ENCODE measurements at places on chromosomes 13 and 19.

GRCh38 chr19:18896421-18896841, 473 bp upstream of the CERS1 start:
- DNase-seq: no peak

- no peak for DNase-seq
Observed at GRCh38 chr13:41315443-41316047, 4.5 kb downstream of the NAA16 start.

GRCh38 chr13:107884564-107884963, 330.8 kb downstream of the LIG4 start:
- DNase-seq: no peak

DNA sequence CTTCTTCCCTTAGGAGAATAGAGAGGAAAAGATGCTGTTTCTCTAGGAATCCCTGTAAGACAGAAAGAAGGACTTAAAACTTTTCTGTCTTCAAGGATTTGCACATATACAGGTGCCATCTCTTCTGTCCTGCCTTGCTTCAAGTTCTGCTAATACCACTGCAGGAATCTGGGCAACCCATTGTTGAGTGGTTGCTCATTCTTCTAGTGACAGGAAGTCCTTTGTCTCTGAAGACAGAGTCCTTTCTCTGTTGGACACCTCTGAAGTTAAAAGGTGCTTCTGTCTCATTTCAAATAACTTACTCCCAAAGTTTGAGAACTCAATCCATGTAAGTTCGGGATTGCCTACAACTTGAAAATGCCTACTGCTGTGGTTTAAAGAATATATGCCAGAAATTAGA, 114.4 kb upstream of the TMTC4 start:
- no peak for DNase-seq

DNA sequence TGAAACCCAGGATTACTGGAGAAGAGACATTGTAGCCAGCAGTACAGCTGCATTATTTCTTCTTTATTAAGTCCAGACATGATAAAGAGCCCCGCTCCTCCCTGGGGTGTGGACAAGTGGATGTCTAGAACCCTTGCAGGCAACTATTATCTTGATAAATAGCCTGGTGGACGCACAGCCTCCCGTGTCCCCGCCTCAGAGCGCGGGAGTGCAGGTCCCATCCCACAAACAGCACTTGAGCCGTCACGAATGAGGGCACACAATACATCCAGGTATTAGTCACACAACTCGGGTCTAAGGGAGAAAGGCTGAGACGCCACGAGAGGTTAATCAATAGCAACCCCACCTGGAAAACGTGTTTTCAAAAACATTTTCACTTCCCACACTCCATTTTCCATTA, 213.2 kb upstream of the SOX1 start:
- no peak for DNase-seq

- DNase-seq: no peak
Observed at GRCh38 chr13:29583073-29583785, 12.3 kb downstream of the SLC7A1 start.

GRCh38 chr13:41458187-41458760, 924 bp downstream of the RGCC start:
- DNase-seq: peak; percentile 22

GRCh38 chr13:26219726-26220125, 2.4 kb downstream of the RNF6 start:
- no peak for DNase-seq

GRCh38 chr13:34808649-34809048, 133.4 kb upstream of the NBEA start:
- DNase-seq: no peak

GRCh38 chr13:23460921-23461320, 27.4 kb upstream of the SACS start:
- DNase-seq: no peak

GRCh38 chr13:30744056-30744680, 8.8 kb downstream of the ALOX5AP start:
- DNase-seq: peak; percentile 68

DNA sequence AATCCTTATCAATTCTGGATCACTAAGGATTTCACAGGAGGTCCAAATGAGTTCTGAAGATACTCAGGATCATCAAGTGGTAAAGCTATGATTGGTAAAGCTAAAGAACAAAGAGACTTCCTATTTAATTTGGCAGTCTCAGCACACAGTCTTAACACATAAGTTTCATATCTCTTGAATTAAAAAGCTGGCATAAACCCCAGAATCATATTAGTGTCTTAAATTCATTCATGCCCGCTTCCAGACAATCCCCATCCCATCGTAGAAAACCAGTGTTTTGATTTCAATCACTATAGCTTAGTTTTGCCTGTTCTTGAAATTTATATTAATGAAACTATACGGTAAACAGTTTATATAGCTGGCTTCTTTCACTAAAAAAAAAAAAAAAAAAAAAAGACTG, 278.7 kb downstream of the DIAPH3 start:
- no peak for DNase-seq

Measured in stimulated activated CD8-positive, alpha-beta memory T cell treated with anti-CD3 and anti-CD28 coated beads, Interleukin-15, amount 100 ng/mL, for 4 hours (primary cell).